ENCODE measurements at places on chromosomes 16 and 17.

- no peak for DNase-seq
These were observed 60.2 kb upstream of the ARHGAP44 start for GRCh38 chr17:12729086-12729485.

DNA sequence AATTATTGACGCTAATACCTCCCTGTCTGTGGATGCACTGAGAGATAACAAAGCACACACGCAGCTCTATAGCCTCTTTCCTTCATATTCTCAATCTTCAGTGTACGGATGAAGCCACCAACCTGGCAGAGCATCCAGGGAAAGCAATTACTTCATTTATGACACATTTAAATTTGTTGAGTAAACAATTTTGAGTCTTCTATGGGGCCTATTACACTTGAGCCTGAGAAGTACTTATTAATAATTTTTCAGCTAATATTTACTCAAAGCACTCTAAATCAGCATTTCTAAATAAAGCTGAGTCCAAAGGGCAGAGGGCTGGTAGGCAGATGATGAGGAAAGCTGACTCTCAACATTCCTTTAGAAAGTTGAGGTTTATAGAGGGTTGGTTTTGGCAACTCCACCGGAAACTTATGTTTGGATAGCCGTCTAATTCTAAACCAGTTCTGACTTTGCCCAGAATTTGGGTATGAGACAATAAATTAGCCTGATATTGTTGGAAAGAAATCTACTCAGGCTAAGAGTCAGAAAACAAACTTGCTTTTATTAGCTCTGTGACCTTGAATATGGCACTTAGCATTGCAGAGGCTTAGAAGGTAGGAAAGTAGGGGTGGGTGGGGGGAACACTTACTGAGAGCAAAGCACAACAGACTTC is 643.5 kb downstream of the CDH11 start:
- no peak for DNase-seq

DNA sequence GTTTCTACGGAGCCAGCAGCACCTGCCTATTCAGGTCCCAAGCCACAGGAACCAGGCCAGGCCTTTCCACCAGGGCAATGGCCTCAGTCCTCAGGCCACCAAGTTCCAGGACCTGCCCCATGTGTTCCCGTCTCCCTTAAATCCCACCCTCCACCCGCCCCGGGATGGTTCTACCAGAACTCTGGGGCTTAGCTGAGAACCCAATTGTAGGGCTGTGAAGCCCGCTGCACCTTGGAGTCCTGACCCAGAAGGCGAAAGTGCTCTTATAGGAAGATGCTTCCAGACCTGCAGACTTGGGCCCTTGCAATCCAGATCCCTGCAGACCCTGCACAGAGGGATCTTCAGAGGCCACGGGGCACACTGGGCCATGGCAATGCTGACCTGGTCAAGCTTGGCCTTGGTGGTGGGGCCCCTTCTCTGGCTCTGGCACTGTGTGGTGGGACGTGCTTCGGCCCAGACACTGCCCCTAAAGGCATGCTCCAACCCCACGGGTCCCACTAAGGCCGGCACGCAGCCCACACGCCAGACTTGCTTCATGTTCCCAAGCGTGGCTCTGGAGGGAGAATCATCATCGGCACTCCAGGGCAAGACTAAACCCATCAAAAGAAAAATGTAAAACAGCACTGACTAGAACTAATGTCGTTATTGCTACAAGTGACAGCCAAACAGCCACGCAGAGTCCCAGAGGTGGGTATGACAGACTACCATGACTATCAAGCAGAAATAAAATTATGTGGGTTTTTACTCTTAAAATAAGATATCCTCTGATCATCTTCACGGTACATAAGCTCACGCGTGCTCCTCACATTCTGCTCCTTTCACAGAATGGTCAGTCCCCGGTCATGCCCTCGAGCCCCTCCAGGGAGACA is 41.3 kb upstream of the ATP2A3 start:
- no peak for DNase-seq

GRCh38 chr16:87325423-87325858 is 8.2 kb upstream of the C16orf95 start:
- DNase-seq, result no peak

DNA sequence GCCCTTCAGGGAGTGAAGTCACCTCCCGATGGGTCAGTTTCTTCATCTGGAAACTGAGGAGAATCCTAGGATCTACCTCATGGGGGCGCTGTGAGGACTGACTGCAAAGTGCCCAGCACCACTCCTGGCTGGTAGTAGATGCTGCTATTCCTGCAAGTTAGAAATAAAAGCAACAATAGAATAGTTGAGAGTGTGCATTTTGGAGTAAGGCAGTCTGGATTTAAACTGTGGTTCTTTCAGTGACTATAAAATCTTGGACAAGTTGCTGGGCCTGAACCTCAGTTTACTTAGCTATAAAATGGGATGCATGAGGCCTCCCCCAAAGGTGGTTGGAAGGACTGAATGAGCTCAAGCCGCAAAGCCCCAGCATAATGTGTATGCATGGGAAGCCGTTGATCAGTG is 70.6 kb downstream of the CYB5B start:
- DNase-seq, result no peak

DNA sequence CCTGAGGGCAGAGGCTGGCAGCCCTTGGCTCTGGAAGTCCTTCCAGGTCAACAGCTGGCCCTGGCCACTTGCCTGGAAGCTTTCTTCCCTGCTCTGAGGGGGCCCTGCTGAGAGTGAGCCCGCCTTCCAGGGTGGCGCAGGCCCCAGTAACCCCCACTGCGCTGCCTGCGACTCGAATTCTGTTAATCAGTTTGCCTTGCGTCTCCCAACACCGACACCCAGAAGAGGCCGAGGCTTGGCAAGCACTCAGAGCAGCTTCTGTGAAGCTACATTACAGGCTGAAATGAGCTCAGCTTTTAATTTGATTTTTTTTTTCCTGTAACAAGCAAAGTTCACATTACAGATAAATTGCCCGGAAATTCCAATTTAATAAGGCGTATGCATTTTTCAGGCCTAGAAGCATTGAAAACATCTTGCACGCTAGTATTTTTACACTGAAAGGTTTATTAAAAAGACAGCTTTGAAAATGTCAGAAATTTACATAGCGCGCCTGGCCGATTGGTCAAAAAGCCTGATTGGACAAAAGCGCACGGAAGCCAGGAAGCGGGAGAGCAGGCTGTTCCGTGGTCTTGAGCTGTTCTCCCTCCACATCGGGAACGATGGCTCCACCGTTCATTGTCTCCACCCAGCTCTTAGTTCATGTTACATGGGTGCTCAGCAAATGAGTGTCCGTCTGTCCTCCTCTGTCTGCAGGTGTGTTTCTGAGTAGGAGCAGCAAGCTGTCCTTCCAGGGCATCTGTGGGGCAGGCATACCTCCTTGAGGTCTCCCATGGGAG is 65.5 kb upstream of the HSBP1 start:
- no peak for DNase-seq

GRCh38 chr17:59719526-59719925 is 12.1 kb downstream of the VMP1 start:
- DNase-seq, result no peak

DNA sequence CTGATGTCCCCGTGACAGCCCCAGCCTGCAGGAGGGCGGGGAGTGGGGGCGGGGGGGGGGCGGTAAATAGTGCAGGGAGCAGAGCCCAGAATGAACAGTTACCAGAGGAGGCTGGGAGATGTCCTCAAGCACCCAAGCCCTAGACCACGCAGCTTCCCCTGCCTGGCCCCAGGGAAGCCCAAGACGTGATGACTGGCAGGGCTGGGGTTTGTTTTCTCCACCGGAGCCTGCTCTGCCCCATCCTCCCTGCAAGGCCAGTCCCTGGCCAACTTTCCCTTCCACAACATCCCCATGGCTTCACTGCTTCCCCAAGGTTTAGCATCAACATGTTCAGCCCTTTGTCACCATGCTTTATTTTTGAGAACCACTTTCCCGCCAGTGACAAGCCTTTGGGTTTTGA is 1.4 kb upstream of the BEAN1 start:
- no peak for DNase-seq

- DNase-seq, result no peak
These were observed 9.7 kb downstream of the IGFBP4 start for GRCh38 chr17:40452921-40453378.

All from stimulated activated CD8-positive, alpha-beta memory T cell treated with anti-CD3 and anti-CD28 coated beads, Interleukin-12 subunit alpha, Interleukin-12 subunit beta, amount 100 ng/mL, for 1 hour (primary cell).